NCI-H510A (cell line): ENCODE measurements at places on chromosomes 6 and 20.

- DNase-seq, result no peak
Measured at GRCh38 chr6:15299430-15300131, 53.7 kb downstream of the JARID2 start.

DNA sequence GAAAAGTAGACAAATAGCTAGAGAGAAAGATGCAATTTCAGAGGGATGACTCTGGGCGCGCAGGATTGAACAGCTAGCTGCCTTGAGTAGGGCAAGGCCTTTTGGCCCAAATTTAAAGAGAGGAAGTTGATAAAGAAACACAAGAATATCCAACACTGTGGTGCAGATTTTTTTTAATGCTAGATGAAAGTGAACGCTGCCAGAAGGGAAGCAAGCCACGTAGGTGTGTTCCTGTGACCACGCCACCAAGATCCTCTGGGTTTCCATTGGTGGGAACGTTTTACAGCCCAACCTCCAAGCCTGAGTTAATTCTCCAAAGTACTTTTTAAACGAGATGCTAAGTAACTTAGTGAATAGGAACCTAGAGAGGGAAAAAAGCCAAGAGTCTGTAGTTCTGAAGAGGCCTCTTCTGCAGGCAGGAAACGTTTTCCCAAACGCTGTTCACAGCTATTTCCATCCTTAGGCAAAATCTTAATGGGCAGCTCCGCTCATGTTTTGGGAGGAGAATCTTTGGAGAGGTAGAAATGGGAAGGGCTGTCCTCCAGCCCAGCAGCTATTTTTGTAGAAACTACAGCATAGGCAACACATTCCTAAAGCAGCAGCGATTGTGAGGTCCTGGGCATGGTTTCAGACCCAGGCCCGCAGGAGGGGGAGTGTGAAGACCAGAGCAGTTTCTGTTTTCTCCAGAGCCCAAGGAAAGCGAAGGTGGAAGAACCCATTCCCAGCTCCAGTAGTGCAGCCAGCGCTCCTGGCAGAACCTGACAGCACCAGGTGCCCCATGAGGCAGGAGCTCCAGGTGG lies 8.2 kb downstream of the LY86 start:
- no peak for DNase-seq

- DNase-seq, result no peak
Measured at GRCh38 chr6:166245148-166245547, 63.0 kb downstream of the PRR18 start.

DNA sequence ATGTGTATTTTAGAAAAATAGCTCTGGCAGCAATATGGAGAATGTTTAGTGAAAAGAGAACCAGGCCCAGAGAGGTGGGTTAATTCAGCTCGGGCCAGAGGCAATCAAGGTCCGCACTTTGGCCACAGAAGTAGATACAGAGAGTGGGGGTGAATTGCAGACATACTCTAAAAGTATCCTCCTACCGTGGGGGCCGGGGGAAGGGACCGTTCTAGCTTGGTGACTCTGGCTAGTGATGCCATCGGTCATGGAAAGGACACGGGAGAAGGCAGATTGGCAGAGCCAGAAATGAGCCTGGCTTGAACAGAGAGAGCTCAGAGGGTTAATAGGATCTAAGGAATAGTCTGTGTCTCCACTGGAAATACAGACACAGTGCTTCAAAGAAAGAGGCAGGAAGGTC lies 173.1 kb downstream of the MTHFD1L start:
- DNase-seq, result no peak

GRCh38 chr6:139028215-139028657 lies 309 bp upstream of the ABRACL start:
- DNase-seq, result no peak

GRCh38 chr6:126548300-126548699 lies 208.4 kb downstream of the CENPW start:
- DNase-seq, result no peak

GRCh38 chr6:1519597-1519996 lies 90.1 kb upstream of the FOXC1 start:
- DNase-seq, result no peak

DNA sequence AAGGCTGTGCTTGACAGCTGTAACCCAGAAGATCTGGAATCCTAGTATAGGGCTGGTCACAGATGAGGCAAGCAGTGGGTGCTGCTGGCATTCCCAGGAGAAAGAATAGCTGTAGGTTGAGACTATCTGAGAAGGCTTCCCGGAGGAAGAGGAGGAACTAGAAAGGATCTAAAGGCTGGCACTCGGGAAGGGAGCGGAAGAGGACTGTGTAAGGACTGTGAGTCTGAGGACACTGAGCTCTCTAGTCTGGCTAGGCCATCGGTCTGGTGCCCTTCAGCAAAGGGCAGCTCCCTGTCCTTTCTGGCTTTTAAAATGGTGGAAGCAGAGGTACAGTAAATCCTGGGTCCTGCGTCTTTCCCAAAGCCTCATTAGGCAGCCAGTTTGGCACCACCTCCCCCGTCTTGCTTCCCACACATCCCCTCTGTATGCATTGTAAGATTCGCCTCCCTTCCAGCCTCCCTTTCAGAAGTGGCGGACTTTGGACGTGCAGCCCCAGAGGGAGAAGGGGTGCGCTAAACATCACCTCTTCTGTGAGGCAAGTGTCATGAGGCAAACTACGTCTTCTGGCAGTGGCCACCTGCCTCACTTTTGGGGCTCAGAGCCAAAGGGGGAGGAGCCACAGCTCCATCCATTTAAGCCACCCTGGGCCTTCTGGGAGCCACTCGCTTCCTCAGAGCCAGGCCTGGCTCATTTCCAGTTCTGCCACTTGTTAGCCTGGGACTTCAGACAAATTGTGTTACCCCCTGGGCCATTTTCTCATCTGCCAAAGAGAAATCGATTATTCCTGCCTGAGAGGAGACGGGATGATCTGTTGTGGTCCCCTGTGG lies 8.6 kb downstream of the SNPH start:
- DNase-seq, result peak; percentile 52

DNA sequence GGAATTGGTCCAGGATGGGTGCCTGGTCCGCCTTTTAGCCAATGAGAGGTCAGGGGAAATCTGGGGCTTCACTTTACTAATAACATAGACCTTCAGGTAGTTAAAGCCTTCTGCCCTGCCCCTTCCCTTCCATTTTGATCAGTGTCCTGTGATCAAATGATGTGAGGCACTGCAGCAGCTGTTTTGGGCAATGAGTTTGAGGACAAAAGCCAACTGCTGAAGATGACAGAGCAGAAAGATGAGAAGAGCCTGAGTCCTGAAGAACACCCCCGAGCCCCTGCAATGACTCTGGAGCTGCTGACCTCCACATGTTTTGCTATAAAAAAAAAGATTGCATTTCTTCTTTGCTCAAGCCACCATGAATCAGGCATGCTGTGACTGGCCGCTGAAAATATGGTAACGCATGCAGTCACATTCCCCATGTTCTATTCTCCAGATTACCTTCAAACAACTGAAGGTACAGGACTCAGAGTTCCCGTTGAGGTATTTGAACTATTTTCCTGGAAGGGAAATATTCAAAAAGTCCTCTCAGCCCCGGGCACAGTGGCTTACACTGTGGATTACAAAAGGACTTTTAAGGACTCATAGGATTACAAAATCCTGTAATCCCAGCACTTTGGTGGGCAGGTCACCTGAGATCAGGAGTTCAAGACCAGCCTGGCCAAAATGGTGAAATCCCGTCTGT lies 45.7 kb upstream of the B4GALT5 start:
- no peak for DNase-seq

DNA sequence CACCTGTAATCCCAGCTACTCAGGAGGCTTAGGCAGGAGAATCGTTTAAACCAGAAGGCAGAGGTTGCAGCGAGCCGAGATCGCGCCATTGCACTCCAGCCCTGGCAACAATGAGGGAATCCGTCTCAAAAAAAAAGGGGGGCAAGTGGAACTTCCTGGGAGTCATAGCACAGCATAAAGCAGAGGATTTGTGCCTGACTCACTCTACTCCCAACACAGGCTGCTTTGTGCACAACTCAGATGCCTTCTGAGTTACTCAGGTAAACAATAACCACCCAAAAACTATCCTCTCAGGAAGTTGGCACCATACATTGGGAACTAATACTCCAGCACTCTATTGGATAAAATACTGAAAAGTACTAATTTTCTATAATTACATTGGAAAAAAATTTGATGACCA lies 2.5 kb upstream of the TMEM244 start:
- no peak for DNase-seq

DNA sequence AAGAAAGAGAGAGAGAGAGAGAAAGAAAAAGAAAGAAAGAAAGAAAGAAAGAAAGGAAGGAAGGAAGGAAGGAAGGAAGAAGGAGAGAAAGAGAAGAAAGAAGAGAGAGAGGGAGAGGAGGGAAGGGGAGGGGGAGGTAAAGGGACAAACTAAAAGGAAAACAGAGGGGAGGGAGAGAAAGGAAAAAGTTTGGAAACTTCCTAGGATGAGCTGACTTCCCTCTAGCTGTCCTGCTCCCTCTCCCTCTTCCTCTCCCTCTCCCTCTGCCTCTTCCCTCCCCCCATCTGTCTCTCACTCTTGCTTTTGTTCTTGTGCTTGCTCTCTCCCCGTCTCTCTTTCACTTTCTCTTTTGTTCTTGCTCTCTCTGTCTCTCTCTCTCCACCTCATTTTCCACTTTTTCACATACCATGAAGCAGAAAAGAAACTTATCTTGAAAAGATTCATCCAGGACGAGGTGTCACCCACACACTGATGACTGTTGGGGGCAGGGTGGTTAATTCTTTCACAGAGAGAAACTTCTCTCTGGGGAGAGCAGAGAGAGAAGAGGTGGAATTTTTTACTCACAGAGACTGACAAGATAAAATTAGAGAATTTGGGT lies 56.4 kb upstream of the DUSP22 start:
- no peak for DNase-seq

DNA sequence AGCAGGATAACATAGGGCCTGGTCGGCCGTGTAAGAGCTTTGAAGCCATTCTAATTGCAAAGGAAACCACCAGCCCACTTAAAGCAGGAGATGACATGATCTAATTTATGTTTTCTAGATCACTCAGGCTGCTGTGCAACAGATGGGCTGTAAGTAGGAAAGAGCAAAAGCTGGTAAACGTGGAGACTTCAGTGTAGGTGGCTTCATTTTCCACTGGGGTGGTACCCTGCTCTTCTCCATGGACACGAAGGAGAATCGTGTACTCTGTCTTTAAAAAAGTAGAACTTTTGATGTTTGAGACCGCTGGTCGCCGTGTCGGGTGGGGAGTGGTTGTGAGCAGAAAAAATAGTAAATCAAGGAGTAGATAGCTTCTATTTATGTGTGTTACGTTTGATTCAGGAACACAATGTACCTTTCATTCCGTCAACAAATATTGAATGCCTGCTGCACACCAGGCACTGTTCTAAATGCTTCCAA lies 6.4 kb downstream of the CASS4 start:
- no peak for DNase-seq

- DNase-seq, result no peak
Measured at GRCh38 chr20:47282864-47283263, 73.6 kb downstream of the ZMYND8 start.

DNA sequence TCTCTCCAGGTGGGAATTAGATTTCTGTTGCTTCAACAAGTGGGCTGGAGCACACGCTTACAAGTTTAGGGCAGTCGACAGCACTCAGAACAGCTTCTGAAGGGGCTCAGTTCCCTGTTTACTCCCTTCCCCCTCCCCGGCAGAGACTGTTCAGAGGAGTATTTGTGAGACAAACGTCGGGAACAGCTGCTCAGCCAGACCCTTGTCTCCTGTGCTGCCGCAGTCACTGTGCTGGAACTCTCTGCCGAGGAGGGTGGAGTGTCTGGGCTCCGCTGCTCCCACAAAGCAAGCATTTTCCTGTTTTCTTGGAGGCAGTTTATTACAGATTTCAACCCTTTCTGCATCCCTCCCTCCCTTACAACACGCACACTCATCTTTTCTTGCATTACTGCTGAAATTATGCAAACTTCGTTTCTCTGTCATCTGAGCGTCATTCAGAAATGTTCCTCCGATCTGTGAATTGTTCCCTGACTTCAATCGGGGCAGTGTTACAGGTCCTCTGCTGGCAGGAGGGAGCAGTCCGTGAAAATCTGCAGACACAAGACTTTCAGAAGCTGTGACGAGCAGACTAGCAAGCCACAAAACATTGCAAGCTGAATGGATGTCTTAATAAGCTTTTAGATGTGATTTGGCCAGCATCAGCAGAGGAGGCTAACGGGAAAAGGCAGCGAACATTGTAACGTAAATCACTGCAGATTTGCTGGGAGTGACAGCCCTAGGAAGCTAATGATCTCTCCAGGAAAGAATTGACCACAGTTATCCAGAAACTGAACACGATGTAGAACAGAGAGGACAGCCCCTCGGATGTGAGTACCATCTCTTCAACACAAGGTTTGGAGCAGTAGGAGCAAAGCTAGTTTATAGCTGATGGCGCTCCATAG lies 76.2 kb downstream of the LYRM2 start:
- DNase-seq, result no peak

GRCh38 chr20:6882561-6883291 lies 115.2 kb downstream of the BMP2 start:
- no peak for DNase-seq

DNA sequence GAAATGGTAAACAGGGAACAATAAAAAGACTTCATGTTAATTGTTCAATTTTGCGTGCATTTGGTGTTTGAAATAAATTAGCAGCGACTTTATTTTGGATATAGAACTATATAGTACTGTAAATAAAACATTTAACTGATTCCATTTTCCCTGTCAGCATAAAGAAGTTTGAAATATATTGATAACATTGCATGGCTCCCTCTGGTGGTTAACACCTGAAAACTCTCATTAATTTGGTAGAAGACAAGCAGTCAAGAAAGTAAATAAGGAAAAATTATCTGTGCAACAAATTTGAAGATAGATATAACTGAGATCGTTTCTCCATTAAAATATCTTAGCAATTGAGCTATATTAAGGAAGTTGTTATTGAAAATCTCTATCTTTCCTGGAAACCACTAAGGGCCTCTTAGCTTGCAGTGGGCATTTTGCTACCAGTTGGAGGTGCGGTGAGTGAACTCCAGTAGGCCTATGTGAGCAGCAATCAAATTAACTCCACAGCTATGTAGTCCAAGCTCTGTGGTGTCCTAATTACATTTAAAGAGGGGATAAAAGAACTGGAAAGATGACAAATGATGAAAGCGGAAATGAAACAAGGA lies 435.7 kb upstream of the FKBP1C start:
- no peak for DNase-seq

- no peak for DNase-seq
Measured at GRCh38 chr20:63062188-63063140, 55.7 kb upstream of the BHLHE23 start.

DNA sequence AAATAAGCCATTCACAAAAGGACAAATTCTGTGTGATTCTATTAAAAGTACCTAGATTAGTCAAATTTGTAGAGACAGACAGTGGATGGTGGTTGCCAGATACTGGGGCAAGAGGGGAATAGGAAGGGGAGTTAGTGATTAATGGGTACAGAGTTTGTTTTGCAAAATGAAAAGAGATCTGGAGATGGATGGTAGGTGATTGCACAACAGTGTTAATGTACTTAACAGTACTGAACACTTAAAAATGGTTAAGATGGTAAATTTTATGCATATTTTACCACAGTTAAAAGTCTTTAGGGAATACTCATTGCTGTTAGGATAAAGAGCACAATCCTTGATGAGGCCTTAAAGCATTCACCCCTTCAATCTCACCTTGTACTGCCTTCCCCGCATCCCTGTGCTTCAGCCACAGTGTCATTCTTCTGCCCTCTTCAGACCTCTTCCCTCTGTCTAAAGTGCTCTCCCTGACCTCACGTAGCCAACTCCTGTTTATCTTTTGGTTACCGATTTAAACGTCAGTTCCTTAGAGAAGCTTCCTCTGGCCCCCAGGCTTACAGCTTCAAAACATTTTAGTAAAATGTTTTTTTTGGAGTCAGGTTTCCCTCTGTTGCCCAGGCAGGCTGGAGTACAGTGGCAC lies 11.8 kb downstream of the PSMF1 start:
- no peak for DNase-seq

GRCh38 chr20:43843096-43843964 lies 71.3 kb upstream of the TOX2 start:
- no peak for DNase-seq

GRCh38 chr6:105992315-105992961 lies 93.7 kb upstream of the PRDM1 start:
- DNase-seq, result peak; percentile 43
